HT-29 (cell line): ENCODE measurements at places on chromosomes 2 and 18. TPM values are rescaled to one million over a fixed set of nuclear protein-coding genes. Genes with fewer than 3 reads are reported as not detected.
A peak's percentile ranks its signal among the peaks of the same experiment; 100 is the strongest.

DNA sequence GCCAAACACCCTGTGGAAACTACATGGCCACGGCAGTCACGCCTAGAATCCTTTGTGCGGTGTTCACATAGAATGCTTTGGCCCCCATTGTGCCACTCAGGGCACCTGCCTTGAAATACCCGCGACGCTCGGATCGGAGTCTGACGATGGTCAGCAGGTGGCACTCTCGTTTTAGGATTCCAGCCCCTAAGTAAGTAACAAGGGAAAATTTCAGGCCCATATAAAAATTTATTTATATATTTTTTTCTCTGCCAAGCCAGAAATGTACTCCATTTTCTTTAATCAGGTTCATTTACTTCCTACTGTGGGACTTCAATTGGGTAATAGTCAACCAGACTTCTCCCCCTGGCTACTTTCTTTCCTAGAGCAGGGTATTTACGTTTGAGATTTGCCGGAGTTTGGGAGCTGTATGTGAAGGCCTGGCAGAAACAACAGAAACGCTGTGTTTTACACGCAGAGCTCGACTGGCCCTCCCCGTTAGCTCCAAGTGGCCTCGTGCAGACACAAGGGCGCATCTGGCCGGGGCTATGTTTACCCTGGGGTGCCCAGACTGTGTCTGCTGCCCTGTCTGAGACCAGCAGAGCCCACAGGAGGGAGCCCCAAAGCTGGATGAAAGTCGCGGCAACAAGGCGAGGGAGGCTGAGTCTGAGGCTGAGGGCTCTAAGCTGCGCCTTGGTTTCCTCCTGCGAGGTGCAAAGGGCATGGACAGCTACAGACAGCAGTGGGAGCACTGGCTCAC is 41.6 kb downstream of the LRRC30 start:
- DNase-seq: peak; percentile 29

- DNase-seq: no peak
Observed at GRCh38 chr2:212921061-212921460, 230.4 kb downstream of the IKZF2 start.

DNA sequence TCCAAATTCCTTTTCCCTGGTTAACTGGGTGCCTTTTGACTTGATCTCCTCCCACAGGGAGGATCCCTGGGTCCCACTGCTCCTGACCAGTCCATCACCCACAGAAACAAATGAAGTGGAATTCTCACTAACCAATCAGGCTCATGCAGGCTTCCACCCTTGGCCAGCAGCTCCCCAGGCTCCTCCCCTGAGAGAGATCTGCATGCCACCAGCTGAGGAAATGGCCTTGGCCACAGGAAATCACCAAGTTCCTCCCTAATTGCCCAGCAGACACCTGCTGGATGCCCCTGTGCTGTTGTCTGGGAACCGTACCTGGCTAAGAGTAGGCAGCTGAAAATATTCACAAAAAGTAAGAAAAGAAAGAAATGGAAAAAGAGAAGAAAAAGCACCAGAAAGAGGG is 207.4 kb downstream of the NCK2 start:
- no peak for DNase-seq

DNA sequence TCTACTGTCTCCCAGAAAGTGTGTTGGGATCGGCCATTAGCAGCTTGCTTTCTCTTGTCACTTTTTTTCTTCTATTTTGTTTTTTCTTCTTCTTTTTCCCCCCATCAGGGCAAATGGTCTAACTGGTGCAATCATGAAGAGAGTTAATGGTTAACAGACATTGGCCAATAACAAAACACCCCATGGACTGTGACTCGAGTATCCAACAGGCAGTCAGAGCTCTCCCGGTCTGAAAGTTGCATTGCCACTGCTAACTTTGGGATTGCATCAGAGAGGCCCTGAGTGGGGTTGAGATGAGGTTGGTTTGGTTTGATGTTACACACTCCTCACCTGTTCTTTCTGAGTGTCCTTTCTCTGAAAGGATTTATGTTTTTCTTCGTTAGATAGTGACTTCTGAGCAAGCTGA is 12.9 kb upstream of the SNORC start:
- no peak for DNase-seq

- DNase-seq: no peak
Observed at GRCh38 chr2:235462415-235462790, 31.4 kb upstream of the AGAP1 start.

- peak; percentile 41 for DNase-seq
Observed at GRCh38 chr2:138922973-138923563, 142.9 kb upstream of the NXPH2 start.

DNA sequence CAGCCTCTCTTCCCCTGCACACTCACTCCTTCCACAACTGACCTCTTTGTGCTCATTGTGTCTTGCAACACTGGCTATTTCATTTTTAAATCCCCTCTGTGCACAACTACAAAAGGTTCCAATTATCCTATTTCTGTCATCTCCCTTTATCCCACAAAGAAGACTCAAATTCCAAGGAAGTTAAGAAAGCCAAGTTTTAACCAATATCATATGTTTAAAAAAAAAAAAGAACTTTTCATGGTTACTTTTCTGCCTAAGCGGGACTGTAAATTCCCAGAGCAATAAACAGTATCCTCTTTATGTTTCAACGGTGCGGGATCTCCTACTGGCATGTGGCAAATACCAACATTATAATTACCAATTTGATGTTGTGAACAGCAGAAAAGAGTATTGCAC is 83.8 kb downstream of the DOCK10 start:
- no peak for DNase-seq

GRCh38 chr2:443741-444140 is 155.8 kb upstream of the ALKAL2 start:
- DNase-seq: peak; percentile 3

DNA sequence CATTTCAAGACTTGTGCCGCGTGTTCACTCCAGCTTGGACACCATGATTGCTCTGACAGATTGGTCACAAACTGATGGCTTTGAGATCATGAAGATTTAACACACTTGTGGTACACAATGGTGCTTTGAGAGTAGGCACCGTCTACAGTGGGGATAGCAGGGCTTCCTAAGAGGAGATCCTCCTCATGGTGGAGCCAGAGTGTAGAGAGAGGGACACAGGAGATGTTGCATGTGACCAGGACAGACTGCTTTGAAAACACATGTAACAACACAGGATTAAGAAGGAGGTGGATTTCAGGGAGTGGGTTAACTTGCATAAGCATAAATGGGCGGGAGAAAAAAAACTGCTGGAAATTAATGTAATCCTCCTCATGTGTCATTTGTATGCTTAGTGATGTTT is 95.7 kb upstream of the LINC00305 start:
- DNase-seq: peak; percentile 3

DNA sequence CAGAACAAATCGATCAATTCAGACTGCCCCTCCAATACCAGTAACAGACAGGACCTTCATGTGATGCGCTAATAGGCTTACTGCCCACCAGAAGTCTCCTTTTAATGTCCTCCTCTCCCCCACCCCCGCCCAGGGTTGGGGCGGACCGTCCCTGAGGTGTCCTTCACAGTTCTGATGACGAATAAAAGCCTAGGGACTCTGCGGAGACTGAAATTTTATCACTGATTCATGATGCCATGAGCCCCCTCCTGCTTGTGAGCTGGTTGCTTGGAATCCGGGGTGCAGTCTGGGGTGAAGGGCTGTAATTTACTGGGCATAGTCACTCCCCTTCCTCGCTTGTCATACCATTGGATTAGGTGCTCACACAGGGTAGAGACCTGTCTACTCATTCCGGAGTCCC is 42.3 kb downstream of the B3GNT2 start:
- no peak for DNase-seq

- DNase-seq: no peak
Observed at GRCh38 chr2:172613040-172613439, 57.1 kb downstream of the PDK1 start.

DNA sequence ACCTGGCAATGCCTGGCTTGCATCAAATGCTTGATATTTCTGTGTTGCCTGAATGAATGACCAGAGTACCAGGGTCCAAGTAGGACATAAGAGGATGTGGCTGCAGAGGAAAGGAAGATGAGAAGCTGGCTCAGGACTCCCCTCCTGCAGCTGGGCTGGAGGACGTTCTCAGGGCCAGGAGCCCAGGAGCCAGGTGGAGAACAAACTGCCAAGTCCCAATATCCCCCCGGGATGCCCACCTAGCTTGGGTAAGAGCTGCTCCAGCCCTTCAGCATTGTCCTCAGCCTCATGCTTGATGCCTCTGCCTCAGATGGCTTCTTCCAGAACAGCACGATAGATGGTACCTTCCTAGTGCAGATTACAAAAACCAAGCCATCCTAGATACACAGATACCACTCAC is 8.6 kb upstream of the ATP6V1B1 start:
- no peak for DNase-seq

DNA sequence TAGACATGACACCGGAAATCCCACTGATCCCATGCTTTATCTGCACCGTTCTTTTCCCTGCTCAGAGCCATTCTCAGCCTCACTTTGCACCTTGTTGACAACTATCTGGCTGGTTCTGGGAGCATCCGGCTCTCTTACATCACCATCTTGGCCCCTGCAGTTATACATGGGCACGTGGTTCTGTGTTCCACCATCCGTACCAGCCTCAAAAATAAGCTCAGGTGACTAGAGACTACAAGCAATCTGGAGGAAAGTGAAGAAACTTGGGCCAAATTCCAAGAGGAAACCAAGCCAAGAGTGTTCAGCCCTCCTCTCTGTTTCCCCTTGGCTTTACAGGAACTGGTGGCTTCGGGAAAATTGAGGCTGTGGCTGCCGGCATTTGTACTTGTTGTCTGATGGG is 244.6 kb upstream of the ACVR2A start:
- no peak for DNase-seq

DNA sequence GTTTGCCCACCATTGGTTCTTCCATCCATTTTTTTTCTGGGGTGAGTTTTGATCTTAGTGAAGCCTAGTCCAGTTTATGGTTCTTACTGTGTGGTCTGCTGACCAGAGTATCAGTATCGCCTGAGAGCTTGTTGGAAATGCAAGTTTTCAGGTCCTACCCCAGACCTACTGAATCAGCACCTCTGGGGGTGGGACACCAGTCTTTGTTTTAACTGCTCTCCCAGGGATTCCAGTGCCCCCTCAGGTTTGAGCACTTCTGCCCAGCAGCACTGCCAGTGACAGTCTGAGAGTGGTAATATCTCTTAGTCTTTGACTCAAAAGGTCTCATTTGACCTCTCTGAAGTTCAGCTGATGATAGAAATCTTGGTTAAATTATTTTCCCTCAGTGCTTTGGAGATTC is 269.3 kb downstream of the ALPK2 start:
- no peak for DNase-seq

- no peak for DNase-seq
Observed at GRCh38 chr18:6476880-6477279, 62.2 kb upstream of the L3MBTL4 start.

GRCh38 chr2:216404010-216404618 is 8.2 kb upstream of the SMARCAL1 start:
- peak; percentile 63 for DNase-seq

DNA sequence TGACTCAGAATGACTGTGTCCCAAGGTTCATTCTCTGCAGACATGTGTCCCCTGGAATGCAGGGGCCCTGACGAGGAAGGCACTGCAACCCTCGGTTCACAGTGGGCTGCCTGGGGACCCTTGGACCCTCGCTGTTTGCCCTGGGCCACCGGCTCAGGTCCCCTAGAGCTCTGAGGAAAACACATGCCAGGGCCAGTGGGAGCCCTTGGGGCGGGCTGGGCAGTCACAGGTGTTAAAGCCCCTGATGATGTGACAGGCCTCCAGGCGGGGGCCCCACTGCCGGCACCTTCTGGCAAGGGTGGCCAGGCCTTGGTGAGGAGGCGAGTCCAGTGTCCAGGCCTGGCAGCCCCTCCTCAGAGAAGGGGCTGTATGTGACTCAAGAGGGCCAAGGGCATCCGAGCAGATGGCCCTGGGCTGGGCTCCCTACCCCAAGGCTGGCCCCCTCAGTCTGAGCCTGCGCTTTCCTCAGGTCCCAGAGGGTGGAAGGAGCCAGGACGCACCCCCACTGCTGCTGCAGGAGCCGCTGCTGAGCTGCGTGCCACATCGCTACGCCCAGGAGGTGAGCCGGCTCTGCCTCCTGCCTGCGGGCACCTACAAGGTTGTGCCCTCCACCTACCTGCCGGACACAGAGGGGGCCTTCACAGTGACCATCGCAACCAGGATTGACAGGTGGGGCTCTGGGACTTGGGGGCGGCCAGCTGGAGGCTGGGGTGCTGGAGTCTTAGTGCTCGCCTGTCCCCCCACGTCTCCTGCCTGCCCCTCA is 11.1 kb downstream of the CAPN10 start:
- no peak for DNase-seq

DNA sequence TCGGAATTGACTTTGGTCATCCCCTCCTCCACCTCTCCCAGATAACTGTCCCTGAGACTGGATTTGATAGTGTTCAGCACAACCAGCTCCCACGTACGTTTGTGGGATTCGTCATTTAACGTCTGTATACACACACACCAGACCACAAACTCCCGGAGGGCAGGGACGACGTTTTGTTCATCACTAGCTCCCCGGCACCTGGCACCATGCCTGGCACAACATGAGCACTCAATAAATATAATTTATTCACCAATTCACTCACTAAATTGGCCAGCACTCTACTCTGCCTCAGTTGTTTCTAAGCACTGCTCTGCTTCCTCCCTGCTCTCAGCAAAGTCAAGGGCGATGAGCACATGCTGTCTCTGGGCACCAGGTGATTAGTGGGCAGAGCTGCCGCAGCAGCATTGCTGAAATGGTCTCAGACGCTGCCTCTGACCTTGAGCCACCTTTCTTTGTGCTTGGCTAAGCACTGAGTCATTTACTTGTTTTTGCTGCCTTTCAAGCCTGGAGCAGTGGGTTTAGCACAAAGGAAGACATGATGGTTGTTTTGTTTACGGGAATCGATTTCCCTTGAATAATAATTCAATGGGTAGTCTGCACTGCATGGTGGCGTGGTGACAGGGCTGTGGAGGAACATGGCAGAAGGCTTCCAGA is 19.3 kb upstream of the LOXHD1 start:
- no peak for DNase-seq

DNA sequence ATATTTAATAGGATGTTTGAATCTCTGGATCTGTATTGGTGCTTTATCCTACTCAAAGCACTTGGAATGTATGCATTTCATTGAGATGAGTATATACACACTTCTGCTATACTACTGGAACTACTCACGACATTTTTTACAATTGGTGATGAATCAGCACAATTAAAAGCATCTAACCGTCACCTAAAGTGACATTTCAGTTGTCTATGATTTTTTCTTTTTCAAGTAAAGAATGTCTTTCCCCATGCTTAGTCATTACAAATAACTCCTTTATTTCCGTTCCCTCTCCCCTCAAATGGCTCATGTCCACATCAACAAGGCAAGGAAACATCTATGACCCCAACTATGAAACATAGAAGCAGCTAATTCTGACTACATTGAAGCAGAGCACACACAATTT is 77.3 kb downstream of the CLIP4 start:
- DNase-seq: no peak

COL3A1 gene
- not detected in 2 replicates for total RNA-seq

IL37 gene
- total RNA-seq: not detected in 2 replicates

REEP1 gene
- 0.13 TPM in 1 of 2 replicates, not detected in the other for total RNA-seq

IMP4 gene
- total RNA-seq: 170 and 172 TPM in 2 replicates

GREB1 gene
- total RNA-seq: 0.03 TPM in 1 of 2 replicates, not detected in the other

ATP9B gene
- total RNA-seq: 24.9 and 27.1 TPM in 2 replicates

ACKR3 gene
- total RNA-seq: not detected in 2 replicates

VWC2L gene
- total RNA-seq: not detected in 2 replicates

CYP1B1 gene
- total RNA-seq: 13.5 and 17.7 TPM in 2 replicates

SLC9A4 gene
- total RNA-seq: not detected in 2 replicates

ATG9A gene
- 93.7 and 107 TPM in 2 replicates for total RNA-seq
